ENCODE measurements at places on chromosomes 4 and X.

GRCh38 chrX:23828881-23829280 is 45.9 kb downstream of the SAT1 start:
- DNase-seq, result no peak

DNA sequence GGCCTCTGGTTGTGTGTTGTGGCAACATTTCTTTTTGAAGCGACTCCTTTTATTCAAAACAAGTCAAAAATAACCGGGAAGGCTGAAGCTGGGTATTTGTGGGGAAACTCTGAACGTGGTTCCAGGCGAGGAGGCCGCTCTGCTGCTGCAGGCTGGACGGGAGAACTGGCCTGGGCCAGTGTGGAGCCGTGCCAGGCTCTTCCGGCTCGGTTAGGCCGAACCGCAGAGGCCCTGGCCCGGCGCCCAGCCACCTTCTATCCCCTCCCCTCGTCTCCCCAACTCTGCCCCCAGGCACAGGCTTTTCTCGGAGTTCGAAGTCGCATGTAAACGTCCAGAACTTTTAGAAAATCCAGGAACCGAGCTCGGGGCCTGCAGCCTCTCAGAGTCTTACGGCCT is 2.4 kb upstream of the BCOR start:
- DNase-seq, result no peak

- DNase-seq, result no peak
Observed at GRCh38 chrX:19674041-19674789, 158.9 kb upstream of the MAP3K15 start.

GRCh38 chr4:140448830-140449229 is 21.4 kb upstream of the CLGN start:
- no peak for DNase-seq

GRCh38 chr4:116668190-116668589 is 417.2 kb downstream of the TRAM1L1 start:
- DNase-seq, result no peak

DNA sequence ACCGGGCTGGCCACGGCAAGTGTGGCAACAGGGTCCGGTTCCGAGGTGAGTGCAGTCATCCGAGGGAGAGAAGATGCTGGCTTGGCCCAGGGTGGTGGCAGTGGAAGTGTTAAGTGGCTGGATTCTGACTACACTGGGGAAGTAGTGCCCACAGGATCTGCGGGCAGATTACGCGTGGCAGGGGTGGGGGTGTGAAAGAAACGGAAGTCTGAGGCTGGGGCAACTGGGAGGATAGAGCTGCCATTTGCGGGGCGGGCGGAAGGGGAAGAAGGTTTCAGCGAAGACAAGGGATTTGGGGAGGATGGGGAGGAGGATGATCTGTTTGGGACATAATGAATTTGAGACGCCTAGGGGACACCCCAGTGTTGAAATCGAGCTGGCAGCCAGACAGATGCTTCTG is 5.3 kb downstream of the RS1 start:
- DNase-seq, result no peak

- peak; percentile 65 for DNase-seq
Observed at GRCh38 chr4:82739287-82740190, 59.1 kb downstream of the SCD5 start.

DNA sequence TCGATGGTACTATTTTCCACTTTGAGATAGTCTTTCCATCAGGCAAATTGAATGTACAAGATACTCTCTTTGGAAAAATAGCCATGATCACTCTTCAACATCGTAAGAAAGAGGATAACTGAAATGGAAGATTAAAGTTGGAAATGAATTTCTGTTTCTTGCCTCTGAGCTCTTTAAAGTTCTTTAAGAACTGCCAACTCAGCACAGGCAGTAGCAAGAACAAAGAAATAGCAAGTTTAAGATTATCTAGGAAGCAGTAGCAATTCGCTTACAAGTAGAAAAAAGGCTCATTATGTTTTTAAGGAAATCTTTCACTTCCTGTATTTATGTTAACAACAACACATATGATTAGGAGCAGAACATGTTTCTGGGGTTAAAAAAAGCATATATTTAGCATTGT is 127.6 kb downstream of the CDS1 start:
- DNase-seq, result no peak

DNA sequence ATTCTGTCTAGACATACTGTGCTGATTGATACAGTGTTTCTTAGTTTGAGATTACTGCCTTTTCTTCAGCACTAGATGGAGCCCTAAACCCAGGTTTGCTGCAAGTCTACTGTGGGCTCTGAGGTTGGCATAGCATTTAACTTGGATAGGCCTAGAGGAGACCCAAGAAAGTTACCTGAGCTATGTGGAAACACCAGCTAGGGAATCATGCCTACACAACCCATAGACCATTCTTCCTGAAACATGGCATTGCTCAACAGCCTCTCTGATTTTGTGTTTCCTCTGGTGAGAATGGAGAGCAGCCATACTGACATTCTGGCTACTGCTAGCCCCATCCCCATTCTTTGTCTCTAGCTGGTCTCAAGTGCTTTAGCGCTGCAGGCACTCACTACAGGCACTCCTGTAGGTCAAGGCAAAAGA is 287.7 kb upstream of the PCDH18 start:
- no peak for DNase-seq

Data from left cardiac atrium (tissue), 4 donors.